Stimulated activated CD8-positive, alpha-beta memory T cell treated with anti-CD3 and anti-CD28 coated beads, Interleukin-2, amount 100 ng/mL, for 48 hours (primary cell): ENCODE measurements at places on chromosomes 5 and 9.

GRCh38 chr9:107907715-107908114, 418.1 kb upstream of the KLF4 start:
- no peak for DNase-seq

DNA sequence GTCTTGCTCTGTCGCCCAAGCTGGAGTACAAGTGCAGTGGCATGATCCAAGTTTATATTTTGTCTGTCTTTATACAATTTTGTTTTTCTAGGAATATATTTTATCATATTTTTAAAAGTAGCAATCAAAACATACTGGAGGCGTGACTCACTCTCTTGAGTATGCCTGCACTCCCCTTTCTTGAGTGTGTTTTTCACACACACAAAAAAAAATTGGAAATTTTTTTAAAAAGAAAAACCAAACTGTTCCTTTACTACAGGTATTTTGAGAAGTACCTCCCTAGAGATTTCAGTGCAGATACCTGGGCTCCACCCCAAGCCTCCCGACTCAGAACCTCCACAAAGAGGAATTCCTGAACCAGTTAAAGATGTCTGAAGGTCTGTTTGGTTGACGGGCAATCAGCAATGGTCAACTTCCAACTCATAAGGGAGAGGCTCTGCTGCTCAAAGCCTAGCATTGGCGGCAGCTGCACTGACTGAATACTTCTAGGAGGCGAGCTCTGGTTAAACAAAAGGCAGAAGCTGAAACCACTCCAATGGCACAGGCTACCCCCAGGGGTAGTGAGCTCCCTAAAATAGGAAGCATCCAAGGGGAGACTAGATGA, 27.4 kb downstream of the PDE6A start:
- DNase-seq: no peak

- DNase-seq: peak; percentile 23
Observed at GRCh38 chr9:121286973-121287741, 19.2 kb downstream of the GSN start.

DNA sequence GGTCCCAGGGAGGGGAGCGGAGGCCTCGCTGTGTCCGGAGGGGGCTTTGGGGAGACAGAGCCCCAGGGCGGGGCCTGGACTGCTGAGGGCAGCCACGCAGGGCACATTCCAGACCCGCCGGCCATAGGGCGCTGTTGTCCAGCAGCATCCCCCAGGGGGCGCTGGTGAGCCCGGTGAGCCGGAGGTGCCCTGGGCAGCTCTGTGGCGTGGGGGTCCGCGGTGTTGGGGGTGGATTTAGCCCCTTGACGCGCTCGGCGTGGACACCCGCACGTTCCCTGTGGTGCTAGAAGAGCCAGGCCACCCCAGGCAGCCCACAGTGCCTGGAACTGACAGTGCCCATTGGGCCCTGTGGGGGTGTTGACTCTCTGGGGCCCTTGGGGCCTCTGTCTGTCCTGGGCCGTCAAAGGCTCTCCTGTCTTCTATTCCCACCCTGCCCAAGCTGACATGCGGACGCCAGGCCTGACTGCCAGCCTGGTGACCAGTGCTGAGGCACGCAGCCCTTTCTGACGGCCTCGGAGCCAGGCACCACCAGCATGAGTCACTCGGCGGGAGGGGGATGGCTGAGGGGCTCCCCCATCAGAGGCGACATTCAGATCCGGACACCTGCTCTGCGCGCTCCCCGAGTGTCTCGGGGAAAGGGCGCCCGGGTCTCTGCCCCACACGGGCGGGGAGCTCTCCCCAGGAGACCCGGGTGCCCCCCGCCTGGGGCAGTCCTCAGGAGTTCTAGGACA, 23.9 kb downstream of the TPPP start:
- DNase-seq: peak; percentile 49

GRCh38 chr5:984774-985173, 23.8 kb upstream of the NKD2 start:
- no peak for DNase-seq

- no peak for DNase-seq
Observed at GRCh38 chr5:55134053-55134722, 25.8 kb upstream of the GPX8 start.

DNA sequence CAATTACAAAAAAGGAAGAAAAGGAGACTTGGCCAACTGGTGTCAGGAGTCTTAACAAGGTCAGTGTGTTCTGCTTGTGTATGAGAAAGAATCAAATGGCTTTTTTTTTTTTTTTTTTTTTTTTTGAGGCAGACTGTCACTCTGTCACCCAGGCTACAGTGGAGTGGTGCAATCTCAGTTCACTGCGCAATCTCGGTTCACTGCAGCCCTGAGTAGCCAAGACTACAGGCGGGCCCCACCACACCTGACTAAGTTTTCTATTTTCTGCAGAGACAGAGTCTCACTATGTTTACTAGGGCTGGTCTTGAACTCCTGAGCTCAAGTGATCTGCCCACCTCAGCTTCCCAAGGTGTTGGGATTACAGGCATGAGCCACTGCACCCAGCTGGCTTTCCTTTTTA, 3.1 kb upstream of the IL7R start:
- peak; percentile 59 for DNase-seq

GRCh38 chr9:110282018-110282738, 25.9 kb upstream of the TXN start:
- no peak for DNase-seq

- no peak for DNase-seq
Observed at GRCh38 chr5:39721394-39721793, 296.6 kb upstream of the DAB2 start.

DNA sequence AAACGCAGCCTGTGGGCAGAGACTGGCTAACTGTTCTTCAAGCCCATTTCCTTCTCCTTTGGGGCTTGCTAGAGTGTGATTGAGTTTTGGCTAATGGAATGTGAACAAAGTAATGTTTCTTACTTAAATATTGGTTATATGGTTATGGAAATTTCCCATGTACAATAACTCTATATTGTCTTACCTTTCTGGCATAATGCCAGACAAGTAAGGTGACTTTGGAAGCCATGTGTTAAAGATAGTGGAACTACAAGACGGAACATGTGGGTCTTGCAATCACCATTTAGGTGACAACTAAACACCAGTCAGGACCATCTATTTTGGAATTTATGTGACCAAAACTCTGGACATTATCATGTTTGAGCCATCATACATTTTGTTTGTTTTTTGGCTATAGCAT, 260.2 kb downstream of the CCDC171 start:
- no peak for DNase-seq

- no peak for DNase-seq
Observed at GRCh38 chr5:101878190-101878589, 417.9 kb downstream of the SLCO4C1 start.

- no peak for DNase-seq
Observed at GRCh38 chr9:126164796-126165525, 161.7 kb upstream of the MVB12B start.
